H9 (cell line): ENCODE measurements at places on chromosomes 2 and 18. TPM values are rescaled to one million over a fixed set of nuclear protein-coding genes. Genes with fewer than 3 reads are reported as not detected.

DNA sequence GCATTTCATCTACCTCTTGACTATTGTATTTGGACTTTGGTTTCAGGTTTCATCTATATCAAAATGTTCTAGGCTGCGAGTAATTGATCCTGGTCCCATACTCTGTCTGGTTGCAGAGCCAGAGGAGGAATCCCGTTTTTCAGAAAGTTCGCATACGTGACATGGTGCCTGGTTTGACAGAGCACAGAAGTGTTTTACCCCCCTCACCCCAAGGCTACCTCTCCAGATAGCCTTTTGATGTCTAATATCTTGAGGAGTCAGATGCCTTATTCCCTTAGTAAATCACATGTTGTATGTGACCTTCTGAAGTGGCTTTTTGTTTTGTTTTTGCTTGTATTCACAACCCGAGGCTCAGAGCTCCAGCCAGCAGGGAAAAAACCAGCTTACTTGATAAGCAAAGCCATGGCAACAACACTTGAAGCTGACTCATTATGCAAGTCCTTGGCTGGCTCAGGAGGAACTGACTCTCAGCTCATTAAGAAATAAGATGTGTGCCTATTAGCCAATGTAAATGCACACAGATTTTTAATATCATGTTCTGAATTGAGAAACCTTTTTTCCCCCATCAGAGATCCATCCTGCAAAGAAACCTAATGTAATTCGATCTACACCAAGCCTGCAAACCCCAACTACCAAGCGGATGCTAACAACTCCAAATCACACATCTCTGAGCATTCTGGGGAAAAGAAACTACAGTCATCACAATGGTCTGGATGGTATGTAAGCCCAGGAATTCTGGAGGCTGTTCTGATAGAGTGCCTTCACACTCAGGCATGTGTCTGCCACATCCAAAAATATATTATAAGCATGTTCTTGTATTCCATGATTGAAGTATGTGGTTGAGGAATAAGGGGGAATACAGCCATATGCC is 41.4 kb downstream of the OXER1 start:
- no peak for DNase-seq

DNA sequence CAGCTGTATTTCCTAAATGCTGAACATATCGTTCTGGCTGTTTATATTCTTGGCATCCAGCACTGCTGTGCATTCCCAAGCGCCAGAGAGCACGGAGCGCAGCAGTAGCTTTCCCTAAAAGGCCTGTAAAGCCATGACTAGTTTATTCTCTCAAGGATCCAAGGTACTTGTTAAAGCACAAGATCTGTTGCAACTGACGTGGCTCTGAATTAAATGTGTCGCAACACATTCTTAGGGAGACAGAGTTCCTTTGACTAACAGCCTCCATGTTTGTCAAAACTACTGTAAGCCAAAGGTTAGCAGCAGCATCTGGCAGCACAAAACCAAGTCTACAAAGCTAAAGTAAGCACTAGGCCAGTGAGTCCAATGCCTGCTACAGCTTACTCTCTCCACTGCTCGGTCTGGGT is 188.6 kb upstream of the FN1 start:
- DNase-seq = no peak

GRCh38 chr2:118732432-118732831 is 115.0 kb downstream of the EN1 start:
- no peak for DNase-seq

- no peak for DNase-seq
Measured at GRCh38 chr2:192051533-192051932, 143.2 kb downstream of the TMEFF2 start.

GRCh38 chr2:120856421-120856862 is 120.8 kb downstream of the GLI2 start:
- peak; percentile 77 for DNase-seq

DNA sequence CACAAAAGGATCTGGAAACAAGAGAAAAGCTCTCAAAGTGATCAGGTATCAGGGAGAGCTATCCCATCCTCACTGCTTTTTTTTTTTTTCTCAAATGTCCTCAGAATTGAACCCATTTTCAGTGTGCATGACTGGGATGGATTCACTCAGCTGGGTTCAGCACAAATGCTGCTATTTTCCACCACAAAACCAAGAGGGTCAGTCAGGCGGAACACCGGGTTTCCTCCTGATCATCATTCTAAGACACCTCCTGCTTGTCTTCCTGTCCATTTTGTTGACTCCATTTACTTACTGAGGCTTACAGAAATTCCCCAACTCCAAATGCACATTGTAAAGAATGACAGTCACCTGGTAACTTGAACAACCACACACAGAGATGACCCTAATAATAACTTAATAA is 39.9 kb downstream of the CYRIA start:
- no peak for DNase-seq

DNA sequence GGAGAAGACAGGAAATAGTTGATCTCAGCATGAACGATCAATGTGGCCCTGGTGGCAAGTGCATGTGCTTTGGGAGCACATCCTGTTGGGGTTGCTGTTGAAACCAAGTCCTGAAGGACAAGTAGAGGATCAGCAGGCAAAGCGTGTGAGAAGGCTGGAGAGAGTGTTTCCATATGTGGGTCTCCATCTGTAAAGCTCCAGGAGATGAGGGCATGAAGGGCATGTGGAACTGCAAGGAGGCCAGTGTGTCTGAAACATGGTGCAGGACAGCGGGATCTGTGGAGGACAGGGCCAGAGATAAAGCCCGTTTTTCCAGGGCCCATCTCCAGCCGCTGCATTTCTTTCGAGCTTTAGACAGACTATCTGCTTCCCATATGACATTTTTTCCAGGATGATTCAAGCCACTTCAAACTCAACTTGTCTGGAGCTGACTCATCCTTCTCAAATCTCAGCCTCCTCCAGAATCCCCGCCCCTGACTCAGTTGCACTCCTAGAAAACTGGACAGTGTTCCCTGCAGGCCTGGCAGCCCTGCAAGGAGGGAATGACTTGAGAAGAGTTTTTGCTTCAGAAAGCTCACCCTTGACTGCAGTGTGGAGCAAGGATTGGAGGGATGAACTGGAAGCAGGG is 226.1 kb downstream of the VAPA start:
- no peak for DNase-seq

Gene SLC19A3
- 1.8 and 2.3 TPM in 2 replicates for total RNA-seq

Gene MEIS1
- total RNA-seq = 0.31 and 0.66 TPM in 2 replicates

Gene MC2R
- total RNA-seq = not detected in 2 replicates

Gene CXCR1
- total RNA-seq = not detected in 2 replicates
